ENCODE measurements at places on chromosomes 1 and 21.
A peak's percentile ranks its signal among the peaks of the same experiment; 100 is the strongest.

DNA sequence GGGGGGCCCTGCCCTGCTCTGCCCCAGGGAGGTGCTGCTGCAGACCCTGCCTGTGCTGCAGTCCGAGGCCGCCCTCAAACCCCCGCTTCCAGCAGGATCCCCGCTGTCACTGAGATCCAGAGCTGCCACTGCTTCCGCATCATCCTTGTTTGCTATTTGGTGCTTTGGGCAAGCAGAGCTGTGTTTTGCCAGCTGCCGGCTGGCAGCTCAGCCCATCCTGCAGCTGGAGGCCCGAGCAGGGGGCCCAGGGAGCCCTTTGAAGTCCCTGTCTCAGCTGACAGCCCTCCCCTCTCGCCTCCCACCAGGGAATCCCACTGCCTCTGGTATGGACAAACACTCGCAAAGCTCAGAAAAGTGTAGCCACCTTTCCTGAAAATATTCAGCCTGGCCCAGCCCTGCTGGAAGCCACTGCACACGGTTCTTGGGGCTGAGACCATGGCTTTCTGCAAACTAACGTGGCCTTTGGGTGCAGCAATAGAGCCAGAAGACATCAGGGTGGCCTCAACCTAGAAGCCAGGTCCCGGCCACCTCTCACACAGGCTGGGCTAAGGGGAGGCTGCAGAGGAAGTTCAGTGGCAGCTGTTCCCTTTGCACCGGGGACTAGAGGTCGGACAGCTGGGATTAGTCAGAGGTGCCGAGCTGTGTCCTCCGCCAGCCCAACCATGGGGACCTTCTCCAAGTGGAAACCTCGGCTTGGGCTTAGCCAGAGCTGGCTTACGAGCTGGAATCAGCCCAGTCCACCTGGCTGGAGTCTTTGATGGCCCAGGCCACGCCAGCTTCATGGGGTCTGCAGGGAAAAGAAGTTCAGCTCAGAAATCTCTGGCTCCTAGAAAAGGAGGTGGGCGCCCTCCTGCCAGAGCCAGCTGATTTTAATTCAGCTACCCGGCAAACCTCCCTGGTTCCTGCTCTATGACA lies 107.1 kb downstream of the SPSB1 start:
- DNase-seq, result no peak

DNA sequence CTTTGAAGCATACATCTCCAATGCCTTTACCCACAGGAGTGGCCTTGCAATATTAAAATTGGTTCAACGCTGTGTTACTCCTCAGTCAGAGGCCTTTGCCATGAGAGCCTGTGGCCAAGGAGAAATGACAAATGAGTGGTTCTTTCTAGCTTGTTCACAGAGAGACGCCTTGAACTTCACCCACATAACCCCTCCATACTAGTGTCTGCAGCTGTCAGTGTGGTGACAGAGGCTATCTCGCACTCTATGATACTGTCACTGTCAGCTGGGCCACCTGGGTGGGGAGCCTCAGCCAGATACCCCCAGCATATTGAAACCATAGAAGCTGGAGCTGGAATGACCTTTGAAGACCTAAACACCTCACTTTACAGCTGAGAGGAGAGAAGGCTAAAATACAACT lies 57.4 kb upstream of the LBR start:
- DNase-seq, result no peak

- no peak for DNase-seq
Observed at GRCh38 chr1:238501290-238501689, 610.6 kb upstream of the ZP4 start.

DNA sequence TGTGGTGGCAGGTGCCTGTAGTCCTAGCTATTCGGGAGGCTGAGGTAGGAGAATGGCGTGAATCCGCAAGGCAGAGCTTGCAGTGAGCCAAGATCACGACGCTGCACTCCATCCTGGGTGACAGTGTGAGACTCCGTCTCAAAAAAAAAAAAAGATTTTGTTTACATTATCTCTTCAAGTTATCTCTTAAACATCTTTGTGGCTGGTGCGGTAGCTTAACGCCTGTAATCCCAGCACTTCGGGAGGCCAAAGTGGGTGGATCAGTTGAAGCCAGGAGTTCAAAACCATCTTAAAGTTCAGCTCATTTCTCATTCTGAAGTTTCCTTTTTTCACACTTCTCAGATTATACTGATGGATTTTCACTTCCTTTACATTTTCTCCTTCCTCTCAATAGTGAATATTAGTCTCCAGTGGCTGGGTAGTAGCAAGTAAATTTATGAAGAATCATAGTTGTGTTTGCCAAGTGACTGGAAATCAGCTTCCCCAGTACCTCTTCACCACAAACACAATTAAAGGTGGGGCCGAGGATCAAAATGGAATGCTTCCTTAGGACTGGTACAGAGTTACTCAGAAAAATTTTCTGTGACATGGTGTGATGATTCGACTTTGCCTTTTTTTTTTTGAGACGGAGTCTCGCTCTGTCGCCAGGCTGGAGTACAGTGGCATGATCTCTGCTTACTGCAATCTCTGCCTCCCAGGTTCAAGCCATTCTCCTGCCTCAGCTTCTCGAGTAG lies 13.8 kb downstream of the PIP5K1A start:
- DNase-seq, result no peak

DNA sequence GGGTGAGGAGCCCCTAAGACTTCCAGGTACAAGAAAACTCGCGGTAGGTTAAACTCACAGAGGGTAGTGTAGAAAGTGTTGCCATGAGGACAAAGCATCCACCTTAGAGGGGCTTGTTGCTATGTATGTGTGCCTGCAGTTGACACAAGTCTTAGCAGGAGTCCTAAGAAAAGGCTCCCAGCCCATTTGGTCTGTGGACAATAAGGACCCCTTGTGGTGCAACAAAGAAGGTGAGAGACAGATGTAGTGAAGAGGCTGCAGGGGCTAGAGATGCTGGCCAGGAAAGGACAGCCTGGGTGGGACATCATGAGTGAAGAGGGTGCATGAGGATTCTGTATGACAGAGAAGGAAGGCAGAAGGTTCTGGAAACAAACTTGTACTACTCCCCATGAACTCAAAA lies 36.3 kb upstream of the IL10 start:
- DNase-seq, result no peak

- DNase-seq, result no peak
Observed at GRCh38 chr1:51344602-51345299, 14.4 kb upstream of the TTC39A start.

DNA sequence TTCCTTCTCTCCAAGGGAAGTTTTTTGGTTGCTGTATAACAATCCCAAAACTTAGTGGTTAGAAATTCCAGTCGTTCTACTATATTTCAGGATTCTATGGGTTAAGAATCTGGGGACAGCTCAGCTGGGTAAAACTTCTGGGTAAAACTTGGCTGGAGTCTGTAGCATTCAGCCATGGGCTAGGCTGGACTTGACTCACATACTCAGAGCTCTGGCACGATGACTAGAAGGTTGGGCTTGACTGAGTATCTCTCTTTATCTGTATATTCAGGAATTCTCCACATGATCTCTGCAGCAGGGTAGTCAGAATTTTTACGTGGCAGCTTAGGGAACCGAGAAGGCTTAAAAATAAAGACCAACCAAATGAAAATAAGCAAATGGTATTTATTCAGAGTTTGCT lies 28.2 kb upstream of the HRNR start:
- no peak for DNase-seq

- DNase-seq, result no peak
Observed at GRCh38 chr1:157092831-157093230, 6.8 kb downstream of the ETV3L start.

DNA sequence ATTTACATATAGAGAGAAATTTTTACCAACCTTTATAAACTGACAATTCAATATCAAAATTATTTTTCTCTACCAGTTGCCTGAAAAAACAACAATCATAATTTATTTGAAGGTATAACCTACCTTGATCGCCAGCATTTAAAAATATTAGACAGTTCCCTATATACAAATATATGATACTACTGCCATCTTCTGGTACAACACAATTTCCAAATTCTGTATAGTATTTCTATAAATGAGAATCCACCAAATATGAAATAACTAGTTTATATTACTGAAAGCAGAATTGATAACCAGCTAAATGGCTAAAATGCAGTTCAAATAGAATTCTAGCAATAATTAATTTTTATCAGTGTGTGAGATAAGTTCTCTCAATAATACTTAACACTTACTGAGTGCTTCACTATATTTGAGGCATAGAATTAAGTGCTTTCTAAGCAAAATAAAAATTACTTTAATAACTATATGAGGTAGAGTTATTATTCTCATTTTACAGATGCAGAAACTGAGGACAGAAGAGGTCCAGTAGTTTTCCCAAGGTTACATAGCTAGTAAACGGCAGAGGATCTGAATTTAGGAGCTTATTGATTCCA lies 75.6 kb downstream of the PIGK start:
- DNase-seq, result peak; percentile 41

- DNase-seq, result no peak
Observed at GRCh38 chr1:78141531-78142231, 95.9 kb downstream of the GIPC2 start.

GRCh38 chr1:89728381-89728780 lies 92.5 kb upstream of the LRRC8D start:
- no peak for DNase-seq

GRCh38 chr1:14915356-14916054 lies 238.0 kb upstream of the TMEM51 start:
- DNase-seq, result no peak

- no peak for DNase-seq
Observed at GRCh38 chr1:150528196-150528595, 12.6 kb downstream of the FALEC start.

DNA sequence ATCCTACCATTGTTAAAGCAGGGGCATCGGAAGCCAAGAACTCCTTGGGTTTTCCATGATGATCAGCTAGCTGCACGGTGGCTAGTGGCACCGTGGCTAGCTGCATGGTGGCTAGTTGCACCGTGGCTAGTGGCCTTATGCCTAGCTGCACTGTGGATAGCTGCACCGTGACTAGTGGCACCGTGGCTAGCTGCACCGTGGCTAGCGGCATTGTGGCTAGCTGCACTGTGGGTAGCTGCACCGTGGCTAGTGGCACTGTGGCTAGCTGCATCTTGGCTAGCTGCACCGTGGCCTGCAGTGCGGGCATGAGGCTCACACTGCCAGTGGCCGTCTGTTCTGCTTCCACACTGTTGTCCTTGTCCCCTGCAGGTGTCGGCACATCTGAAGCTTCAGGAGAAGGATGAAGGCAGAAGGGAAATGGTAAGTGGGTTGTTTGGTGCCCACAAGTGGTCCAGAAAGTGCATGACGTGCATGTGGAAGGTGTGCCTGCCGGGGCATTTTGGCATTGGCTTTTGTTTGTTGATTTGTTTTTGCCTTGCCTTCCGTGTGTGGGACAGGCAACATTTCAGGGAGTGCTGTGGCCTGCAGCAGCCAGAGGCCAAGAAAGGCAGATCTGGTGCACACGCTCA lies 38.6 kb downstream of the TFF3 start:
- DNase-seq, result no peak

- no peak for DNase-seq
Observed at GRCh38 chr1:80248886-80249285, 1242.4 kb upstream of the ADGRL4 start.

GRCh38 chr1:56240400-56240799 lies 339.0 kb downstream of the PLPP3 start:
- no peak for DNase-seq

- DNase-seq, result no peak
Observed at GRCh38 chr21:24628046-24628445, 979.2 kb downstream of the MRPL39 start.

GRCh38 chr1:168161459-168161858 lies 17.3 kb upstream of the TIPRL start:
- peak; percentile 17 for DNase-seq

GRCh38 chr1:64608005-64608650 lies 136.7 kb upstream of the RAVER2 start:
- DNase-seq, result no peak

GRCh38 chr1:61318319-61319125 lies 236.2 kb downstream of the NFIA start:
- DNase-seq, result no peak

GRCh38 chr1:64975740-64976139 lies 9.4 kb upstream of the JAK1 start:
- no peak for DNase-seq

DNA sequence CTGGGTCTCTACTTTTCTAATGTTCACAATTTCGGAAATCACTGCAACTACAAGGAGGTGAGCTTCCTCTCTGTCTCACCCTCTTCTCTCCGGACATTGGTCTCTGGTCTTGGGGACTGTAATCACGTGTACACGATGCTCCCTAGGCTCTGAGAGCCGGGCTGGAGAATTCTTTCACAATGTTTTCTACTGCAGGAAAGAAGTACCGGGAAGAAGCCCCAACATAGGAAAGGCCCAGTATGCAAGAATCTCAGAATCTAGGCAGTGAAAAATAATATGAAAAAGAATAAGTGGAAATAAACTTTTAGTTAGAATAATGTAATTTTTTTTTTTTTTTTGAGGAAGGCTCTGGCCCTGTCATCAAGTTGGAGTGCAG lies 13.5 kb upstream of the HJV start:
- peak; percentile 21 for DNase-seq

- no peak for DNase-seq
Observed at GRCh38 chr21:44766818-44767354, 34.7 kb downstream of the UBE2G2 start.

GRCh38 chr1:39063775-39064174 lies 37.6 kb downstream of the NDUFS5 start:
- no peak for DNase-seq

DNA sequence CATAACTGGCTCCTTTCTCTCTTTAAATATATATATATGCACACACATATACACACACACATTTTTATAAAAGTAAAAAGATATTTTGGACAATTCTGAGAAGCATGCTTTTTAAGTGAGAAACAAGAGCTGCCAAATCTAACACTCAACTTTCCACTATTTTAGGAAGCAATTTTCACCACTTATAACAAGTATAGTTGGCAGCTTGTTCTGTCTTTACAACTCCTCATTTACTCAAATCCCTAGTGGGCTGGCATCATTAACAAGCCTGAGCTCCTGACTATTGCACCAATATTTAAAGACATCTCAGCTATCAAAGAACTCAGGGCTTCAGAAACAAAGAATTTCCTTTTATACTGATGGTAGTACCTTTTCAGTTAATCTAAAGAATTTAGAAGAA lies 76.6 kb downstream of the RAB3GAP2 start:
- no peak for DNase-seq

- DNase-seq, result no peak
Observed at GRCh38 chr1:71899881-71900280, 382.5 kb downstream of the NEGR1 start.

GRCh38 chr1:27513958-27514357 lies 24.0 kb upstream of the WASF2 start:
- no peak for DNase-seq

DNA sequence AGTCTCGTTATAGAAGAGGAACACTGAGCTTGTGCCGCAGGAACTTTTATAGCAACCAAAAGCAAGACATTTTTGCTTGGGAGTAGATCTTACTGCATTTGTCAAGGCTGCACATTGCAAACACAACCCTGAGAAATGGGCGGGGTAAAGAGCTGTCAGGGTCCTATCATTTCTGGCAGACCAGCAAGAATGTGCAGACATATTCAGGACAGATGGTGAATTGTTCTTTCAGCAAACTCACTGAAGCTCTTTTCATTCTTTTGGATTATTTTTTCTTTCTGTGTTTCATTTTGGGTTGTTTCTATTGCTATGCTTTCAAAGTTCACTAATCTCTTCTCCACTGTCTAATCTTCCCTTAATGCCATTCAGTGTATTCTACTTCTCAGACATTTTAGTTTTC lies 5.1 kb upstream of the ACTN2 start:
- no peak for DNase-seq

- DNase-seq, result no peak
Observed at GRCh38 chr21:42673633-42674328, 20.4 kb downstream of the PDE9A start.

All from NCI-H748 treated with DMSO at 0.1 percent for 48 hours (cell line).